Smooth muscle cell of the brain vasculature (primary cell): ENCODE measurements at places on chromosomes 13 and 19.

DNA sequence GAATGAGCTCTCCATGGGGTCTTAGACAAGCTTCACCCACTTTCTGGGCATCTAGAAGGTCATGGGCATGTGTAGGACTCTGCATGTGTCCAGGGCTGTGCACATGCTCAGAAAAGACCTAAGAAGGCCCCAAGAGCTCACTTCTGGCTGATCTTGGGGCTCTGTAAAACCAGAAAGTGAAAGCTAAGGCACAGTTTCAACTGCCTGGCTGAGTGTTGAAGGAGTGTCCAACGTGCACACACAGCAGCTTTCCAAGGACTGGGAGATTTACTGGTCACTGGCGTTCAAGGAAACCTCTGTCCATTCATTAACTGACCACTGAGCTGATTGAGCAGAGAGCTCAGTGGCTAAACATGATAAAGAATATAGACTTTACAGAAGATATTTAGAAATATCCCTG, 137.9 kb downstream of the KATNAL1 start:
- no peak for DNase-seq

DNA sequence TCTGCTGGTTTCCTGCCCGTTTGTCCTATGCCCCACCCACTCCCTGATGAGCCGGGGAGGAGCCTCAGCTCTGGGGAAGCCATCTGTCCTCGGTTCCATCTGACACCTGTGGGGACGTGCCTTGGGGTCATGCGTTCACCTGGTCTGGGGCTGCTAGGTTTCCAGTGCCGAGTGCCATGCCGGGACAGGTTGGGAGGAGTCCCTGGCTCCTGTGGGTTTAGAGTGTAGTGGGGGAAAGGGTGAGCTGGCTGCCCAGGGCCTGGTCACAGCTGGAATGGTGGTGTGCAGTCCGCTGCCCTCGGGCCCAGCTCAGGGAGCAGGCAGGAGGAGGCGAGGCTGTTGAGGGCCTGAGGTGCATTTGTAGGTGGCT, 2.5 kb downstream of the KDM4B start:
- no peak for DNase-seq

- peak; percentile 46 for DNase-seq
These were observed 3.6 kb upstream of the MYO1F start for GRCh38 chr19:8580710-8581281.

DNA sequence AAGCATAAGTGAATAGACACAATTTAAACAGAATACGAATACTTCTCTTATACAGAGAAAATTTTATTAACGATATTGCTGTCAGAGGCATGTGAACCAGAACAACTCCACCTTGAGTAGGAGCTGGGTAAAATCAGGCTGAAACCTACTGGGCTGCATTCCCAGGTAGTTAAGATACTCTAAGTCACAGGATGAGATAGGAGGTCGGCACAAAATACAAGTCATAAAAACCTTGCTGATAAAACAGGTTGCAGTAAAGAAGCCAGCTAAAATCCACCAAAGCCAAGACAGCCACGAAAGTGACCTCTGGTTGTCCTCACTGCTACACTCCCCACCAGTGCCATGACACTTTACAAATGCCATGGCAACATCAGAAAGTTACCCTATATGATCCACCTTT, 49.2 kb upstream of the TRPC4 start:
- no peak for DNase-seq

DNA sequence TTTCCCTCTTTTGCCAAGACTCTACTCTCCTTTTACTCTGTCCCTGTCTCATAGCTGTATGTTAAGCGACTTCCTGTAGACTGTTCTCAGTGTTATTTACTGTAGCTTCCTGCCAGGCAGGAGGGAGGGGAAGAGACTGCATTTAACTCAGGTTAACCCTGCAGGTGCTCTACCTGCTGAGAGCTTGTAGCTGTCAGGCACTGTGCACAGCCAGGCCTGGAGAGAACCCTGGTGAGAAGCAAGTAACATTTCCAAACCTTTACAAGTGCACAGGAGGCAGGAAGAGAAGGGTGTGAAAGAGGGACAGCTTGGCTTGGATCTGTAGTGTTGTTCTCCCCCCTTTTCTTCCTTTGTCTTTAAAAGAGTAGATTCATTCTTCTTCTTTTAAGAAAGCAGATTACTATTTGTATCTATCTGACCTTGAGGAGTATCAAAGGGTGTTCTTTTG, 167.1 kb downstream of the LMO7 start:
- no peak for DNase-seq
